ENCODE measurements at places on chromosomes 16 and 17. TPM values are rescaled to one million over a fixed set of nuclear protein-coding genes. Genes with fewer than 3 reads are reported as not detected.

OR4D2 gene
- total RNA-seq: not detected

- DNase-seq: no peak
Measured at GRCh38 chr17:14436266-14436665, 135.4 kb downstream of the HS3ST3B1 start.

DNA sequence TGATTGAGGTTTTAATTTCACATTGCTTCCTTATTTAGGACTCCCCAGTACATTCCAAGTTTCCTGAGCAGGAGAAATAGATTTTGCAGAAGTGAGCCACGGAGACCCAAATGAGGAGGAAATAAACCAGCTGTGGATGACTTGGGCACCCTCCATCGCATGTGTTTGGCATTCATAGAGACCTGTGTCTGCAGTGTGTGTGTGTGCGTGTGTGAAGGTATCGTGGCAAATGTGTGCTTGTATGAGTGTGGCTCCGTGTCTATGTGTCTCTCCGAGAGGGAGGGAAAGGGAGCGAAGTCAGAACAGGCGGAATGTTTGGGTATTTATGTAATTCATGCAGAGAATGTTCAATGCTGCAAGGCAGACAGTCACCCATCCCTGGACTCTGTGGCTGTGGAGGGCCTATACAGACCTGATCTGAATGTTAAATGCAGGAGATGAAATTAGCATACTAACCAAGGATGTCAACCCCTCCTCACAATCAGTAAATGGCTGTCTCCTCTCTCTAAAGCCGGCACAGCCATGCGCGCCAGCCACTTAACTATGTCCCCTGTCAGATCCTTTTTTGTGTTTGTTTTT is 186.0 kb upstream of the ZFHX3 start:
- DNase-seq: no peak

DNA sequence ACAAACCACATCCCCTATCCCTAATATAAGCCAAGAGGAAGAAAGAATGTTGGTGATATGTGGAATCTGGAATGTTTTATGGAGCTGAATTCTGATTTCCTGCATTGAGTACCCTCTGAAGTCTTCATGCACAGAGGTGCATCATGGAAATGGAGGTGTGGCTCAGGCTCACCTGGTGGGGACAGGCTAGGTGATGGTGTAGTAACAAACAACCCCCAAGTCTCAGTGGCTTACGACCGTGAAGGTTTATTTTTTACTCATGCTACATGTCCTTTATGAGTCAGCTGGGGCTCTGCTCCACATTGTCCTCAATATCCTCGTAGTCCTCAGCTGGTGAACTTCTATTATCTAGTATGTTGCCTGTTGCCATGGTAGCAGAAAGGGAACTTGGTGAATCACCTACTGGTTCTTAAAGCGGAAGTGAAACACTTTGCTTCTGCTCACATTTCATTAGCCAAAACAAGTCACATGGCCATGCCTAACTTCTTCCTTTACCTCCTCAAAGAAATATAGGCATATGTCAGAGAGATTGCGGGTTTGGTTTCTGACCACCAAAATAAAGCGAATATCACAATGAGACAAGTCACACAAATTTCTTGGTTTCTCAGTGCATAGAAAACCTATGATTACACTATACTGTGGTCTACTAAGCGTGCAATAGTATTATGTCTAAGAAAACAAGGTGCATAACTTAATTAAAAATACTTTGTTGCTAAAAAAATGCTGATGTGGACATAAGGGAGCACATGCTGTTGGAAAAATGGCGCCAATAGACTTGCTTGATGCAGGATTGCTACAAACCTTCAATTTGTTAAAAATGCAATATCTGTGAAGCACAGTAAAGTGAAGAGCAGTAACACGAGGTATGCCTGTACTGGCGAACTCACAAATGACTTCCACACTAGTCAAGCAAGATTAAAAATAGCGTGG is at the start of gene PMFBP1:
Gene PMFBP1, minus strand, starts transcription at position 51 of the 930 bp plus-strand sequence. CDS start 947 bp downstream, outside the sequence.
- peak; percentile 94 for DNase-seq

- DNase-seq: peak; percentile 16
Measured at GRCh38 chr16:25493136-25493811, 198.5 kb upstream of the HS3ST4 start.

GRCh38 chr17:81967533-81968395 is 6.8 kb upstream of the NOTUM start:
- peak; percentile 86 for DNase-seq

- DNase-seq: no peak
Measured at GRCh38 chr16:51022955-51023354, 128.1 kb downstream of the SALL1 start.

Measured in RPMI7951 (cell line).